Lung microvascular endothelial cell (primary cell): ENCODE measurements at places on chromosomes 6 and 20.
A peak's percentile ranks its signal among the peaks of the same experiment; 100 is the strongest.

GRCh38 chr6:52566853-52567279 is 10.0 kb downstream of the TRAM2 start:
- peak; percentile 75 for DNase-seq

GRCh38 chr6:41197234-41197633 is 3.7 kb downstream of the TREML2 start:
- DNase-seq = no peak

DNA sequence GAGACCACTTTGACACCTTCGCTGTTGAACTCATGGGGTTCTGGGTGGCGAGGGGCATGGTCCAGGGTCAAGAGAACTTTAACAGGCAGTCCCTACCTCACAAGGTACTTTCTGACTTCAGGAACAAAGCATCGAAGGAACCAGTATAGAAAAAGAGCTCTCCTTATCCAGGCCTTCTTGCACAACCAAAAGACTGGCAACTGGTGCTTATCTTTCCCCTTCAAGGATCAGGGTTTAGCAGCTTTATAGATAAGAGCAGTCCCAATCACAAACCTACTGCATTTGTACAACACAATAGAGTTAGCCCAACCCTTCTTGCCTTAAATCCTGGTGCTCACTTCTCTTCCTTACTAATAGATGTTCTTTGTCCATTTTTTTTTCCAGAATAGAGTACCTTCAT is 116.3 kb downstream of the SNX5 start:
- no peak for DNase-seq

- peak; percentile 82 for DNase-seq
Measured at GRCh38 chr6:37210313-37210968, 40.5 kb downstream of the PIM1 start.

DNA sequence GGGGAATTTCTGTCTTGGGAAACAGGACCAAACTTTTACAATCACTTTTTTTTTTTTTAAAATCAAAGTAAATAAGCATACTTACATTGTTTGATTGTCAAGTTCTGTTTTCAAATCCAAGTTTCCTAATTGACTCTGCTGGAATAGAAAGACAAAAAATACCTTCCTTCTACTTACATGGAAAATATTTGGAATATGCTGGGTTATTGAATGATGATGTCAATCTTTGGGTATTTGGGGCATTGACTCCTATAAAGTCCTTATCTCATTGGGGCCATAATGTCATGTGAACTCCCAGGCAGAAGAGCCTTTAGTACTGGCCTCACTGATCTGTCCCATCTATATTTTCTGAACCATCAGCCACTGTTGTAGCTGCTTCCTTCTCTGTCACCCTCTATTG is 122.6 kb upstream of the NOX3 start:
- peak; percentile 14 for DNase-seq

DNA sequence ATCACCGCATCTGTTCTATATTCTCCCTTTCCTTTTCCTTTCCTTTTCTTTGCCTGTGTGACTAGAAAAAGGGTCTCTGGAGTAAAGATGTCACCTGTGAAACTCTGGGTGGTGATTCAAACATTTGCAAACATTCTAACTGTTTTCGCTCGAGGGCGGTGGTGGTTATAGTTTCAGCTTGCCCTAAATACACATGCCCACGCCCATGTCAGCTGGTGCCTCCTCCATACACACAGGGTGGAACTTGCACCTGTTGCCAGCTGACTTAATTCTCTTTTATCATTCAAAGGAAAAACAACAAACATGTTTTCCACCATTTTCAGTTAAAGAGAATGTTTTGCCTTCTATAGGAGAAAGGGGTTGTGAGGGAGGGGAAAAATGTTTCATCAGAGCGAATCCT is 381.9 kb upstream of the ARID1B start:
- no peak for DNase-seq

DNA sequence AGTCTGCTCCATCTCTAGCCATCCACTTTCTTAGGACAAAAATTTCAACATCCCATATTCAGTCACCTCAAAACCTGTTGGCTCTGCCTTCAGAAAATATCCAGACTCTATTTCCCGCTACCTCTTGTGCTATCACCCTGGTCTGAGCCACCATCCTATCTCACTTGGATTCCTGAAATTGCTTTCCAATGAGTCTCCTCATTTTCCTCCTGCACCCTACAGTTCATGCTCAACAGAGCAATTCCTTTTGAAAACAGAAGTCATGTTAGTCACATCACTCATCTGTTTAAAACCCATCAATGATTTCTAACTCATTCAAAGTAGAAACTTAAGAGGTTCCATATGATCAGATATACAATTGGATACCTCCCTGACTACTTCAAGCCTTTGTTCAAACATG is 229.9 kb downstream of the ADGRG6 start:
- DNase-seq = no peak
